ENCODE measurements at places on chromosomes 5 and 9.
A peak's percentile ranks its signal among the peaks of the same experiment; 100 is the strongest.

GRCh38 chr9:3628239-3628638 lies 102.4 kb upstream of the RFX3 start:
- no peak for DNase-seq

GRCh38 chr5:129459777-129460671 lies at the start of gene ADAMTS19:
Gene ADAMTS19, plus strand, starts transcription at chr5:129460298. Its CDS starts 94 bp downstream, at chr5:129460392.
- DNase-seq: no peak

DNA sequence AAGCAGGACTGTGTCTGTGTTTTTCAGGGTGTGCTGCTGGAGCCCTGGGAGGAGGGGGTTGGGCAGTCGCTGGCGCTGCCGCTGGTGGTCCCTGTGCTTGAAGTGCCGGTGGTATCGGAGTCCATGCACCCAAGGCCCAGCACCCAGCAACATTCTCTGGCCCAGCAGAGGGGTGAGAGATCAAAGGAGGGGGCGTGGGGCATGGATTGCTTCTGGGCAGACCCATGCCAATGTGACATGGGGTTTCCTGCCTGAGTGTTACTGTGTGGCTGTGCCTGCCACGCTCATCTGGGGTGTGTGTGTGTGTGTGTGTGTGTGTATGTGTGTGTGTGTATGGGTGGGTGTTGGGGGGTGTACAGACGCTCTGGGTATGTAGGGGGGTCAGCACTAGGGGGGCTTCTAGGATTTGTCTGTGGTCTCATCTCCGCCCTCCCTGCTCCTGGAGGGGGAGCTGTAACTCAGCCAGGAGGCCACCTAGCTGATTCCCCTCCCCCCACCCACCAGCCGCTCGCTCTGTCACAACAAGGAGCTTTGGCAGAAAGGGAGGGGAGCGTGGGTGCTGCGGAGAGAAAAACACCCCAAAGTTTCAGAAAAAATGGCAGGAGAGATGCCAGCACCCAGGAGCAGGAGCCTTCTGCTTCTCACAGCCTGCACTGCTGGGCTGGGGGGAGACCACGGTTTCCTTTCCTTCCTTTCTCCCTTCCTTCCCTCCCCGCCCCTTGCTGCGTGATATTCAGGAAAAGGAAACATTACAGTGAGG lies 35.9 kb upstream of the HSPA9 start:
- peak; percentile 43 for DNase-seq

GRCh38 chr5:68240202-68240601 lies 24.6 kb downstream of the PIK3R1 start:
- DNase-seq: no peak

- no peak for DNase-seq
Measured at GRCh38 chr9:32220750-32221149, 163.7 kb upstream of the ACO1 start.

GRCh38 chr5:83376461-83376860 lies 95.1 kb upstream of the VCAN start:
- DNase-seq: no peak

GRCh38 chr5:139394654-139395566 lies at the start of gene PROB1:
Gene PROB1, minus strand, starts transcription at chr5:139395104. Its CDS starts 23 bp downstream, at chr5:139395081.
- DNase-seq: peak; percentile 28

- DNase-seq: no peak
Measured at GRCh38 chr5:56011835-56012234, 17.1 kb upstream of the IL6ST start.

- DNase-seq: no peak
Measured at GRCh38 chr5:108386345-108387061, 4.6 kb upstream of the FBXL17 start.
